ENCODE measurements at places on chromosomes 6 and 20. TPM values are rescaled to one million over a fixed set of nuclear protein-coding genes. Genes with fewer than 3 reads are reported as not detected.

Gene TNF
- not detected for polyA plus RNA-seq

Gene PAK1IP1
- polyA plus RNA-seq = 30.4 TPM

Gene PGC
- polyA plus RNA-seq = not detected

Gene SCUBE3
- 7.3 TPM for polyA plus RNA-seq

Gene CLDN20
- polyA plus RNA-seq = not detected

Gene CRISP2
- polyA plus RNA-seq = not detected

Gene STX16
- 120 TPM for polyA plus RNA-seq

Gene PRRT1
- 0.22 TPM for polyA plus RNA-seq

Gene GLP1R
- not detected for polyA plus RNA-seq

Gene SLC25A27
- 31.1 TPM for polyA plus RNA-seq

Gene MOXD1
- polyA plus RNA-seq = 14.7 TPM

Gene BRPF3
- 12.6 TPM for polyA plus RNA-seq

Gene RIPPLY2
- polyA plus RNA-seq = 5.0 TPM

Gene SS18L1
- 132 TPM for polyA plus RNA-seq

Gene COX4I2
- not detected for polyA plus RNA-seq

Gene THBS2
- polyA plus RNA-seq = 1.0 TPM

Gene SPINT3
- not detected for polyA plus RNA-seq

Gene GPR6
- 7.3 TPM for polyA plus RNA-seq

Gene TOP1
- 27.8 TPM for polyA plus RNA-seq

Gene GPSM3
- 1.2 TPM for polyA plus RNA-seq

Gene CRIP3
- 3.7 TPM for polyA plus RNA-seq

Gene MBOAT1
- not detected for polyA plus RNA-seq

Gene LTB
- polyA plus RNA-seq = not detected

Gene CDH26
- polyA plus RNA-seq = 3.3 TPM

Gene CTAGE9
- not detected for polyA plus RNA-seq

Gene SLC2A10
- polyA plus RNA-seq = not detected

Gene FKBP1A
- 156 TPM for polyA plus RNA-seq

Gene LYRM4
- 33.9 TPM for polyA plus RNA-seq

Gene FAM184A
- 41.9 TPM for polyA plus RNA-seq

Gene SAMD3
- polyA plus RNA-seq = 17.1 TPM

Gene MYB
- polyA plus RNA-seq = 2.9 TPM

Gene OPN5
- 0.44 TPM for polyA plus RNA-seq

Gene GSTA2
- not detected for polyA plus RNA-seq

Gene MAP7
- polyA plus RNA-seq = 5.1 TPM

Gene SF3B5
- polyA plus RNA-seq = 257 TPM

Gene DNMT3B
- 9.0 TPM for polyA plus RNA-seq

Gene RNF114
- polyA plus RNA-seq = 109 TPM

Gene OLIG3
- not detected for polyA plus RNA-seq

Gene DEFB132
- not detected for polyA plus RNA-seq

Gene PLCB1
- polyA plus RNA-seq = 11.4 TPM

Gene SAMD5
- polyA plus RNA-seq = 14.5 TPM

Gene GNMT
- polyA plus RNA-seq = 0.30 TPM

Gene TRIM31
- not detected for polyA plus RNA-seq
